ENCODE measurements at places on chromosomes 3 and 15. TPM values are rescaled to one million over a fixed set of nuclear protein-coding genes. Genes with fewer than 3 reads are reported as not detected.

GRCh38 chr3:71376911-71377310 lies 206.6 kb downstream of the FOXP1 start:
- DNase-seq = no peak

The GOLGA6D gene
- 0.19 TPM for total RNA-seq

The DYNLT2B gene
- 5.4 TPM for total RNA-seq

GRCh38 chr3:123682781-123683504 lies 98.1 kb upstream of the HACD2 start:
- no peak for DNase-seq

- no peak for DNase-seq
These were observed 64.3 kb upstream of the MELTF start for GRCh38 chr3:197093871-197094270.

GRCh38 chr15:59131969-59132562 lies 27.1 kb downstream of the CCNB2 start:
- no peak for DNase-seq

GRCh38 chr3:43316783-43317460 lies 30.6 kb downstream of the SNRK start:
- DNase-seq = no peak

GRCh38 chr3:127427666-127428065 lies 139.8 kb upstream of the PRR20G start:
- no peak for DNase-seq

- DNase-seq = no peak
These were observed 89.3 kb downstream of the ST6GAL1 start for GRCh38 chr3:187019542-187020072.

- no peak for DNase-seq
These were observed 14.6 kb upstream of the PPP2R3A start for GRCh38 chr3:135950941-135951340.

- no peak for DNase-seq
These were observed 3.3 kb upstream of the DCP1A start for GRCh38 chr3:53350652-53351051.

The NR2E3 gene
- not detected for total RNA-seq

GRCh38 chr15:98131924-98132323 lies 171.4 kb downstream of the ARRDC4 start:
- DNase-seq = no peak

- no peak for DNase-seq
These were observed 470.5 kb upstream of the THBS1 start for GRCh38 chr15:39110336-39110735.

DNA sequence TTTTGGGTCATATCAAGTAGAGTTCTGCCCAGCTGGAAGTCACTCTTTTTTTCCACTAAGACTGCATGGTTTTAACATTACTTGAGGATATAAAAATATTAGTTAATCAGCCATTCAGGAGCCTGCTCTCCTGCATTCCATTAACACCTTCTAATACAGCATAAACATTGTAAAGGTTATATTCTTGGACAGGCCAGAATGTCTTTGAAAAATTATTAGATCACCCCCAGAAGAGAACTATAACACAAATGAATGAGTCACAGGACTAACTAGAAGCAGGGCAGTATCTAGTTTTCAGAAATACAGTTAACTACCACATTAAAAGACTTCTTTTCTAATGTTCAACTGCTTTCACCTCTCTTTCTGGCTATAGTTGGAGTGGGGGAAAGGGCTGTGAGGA lies 80.9 kb downstream of the THBS1 start:
- no peak for DNase-seq

DNA sequence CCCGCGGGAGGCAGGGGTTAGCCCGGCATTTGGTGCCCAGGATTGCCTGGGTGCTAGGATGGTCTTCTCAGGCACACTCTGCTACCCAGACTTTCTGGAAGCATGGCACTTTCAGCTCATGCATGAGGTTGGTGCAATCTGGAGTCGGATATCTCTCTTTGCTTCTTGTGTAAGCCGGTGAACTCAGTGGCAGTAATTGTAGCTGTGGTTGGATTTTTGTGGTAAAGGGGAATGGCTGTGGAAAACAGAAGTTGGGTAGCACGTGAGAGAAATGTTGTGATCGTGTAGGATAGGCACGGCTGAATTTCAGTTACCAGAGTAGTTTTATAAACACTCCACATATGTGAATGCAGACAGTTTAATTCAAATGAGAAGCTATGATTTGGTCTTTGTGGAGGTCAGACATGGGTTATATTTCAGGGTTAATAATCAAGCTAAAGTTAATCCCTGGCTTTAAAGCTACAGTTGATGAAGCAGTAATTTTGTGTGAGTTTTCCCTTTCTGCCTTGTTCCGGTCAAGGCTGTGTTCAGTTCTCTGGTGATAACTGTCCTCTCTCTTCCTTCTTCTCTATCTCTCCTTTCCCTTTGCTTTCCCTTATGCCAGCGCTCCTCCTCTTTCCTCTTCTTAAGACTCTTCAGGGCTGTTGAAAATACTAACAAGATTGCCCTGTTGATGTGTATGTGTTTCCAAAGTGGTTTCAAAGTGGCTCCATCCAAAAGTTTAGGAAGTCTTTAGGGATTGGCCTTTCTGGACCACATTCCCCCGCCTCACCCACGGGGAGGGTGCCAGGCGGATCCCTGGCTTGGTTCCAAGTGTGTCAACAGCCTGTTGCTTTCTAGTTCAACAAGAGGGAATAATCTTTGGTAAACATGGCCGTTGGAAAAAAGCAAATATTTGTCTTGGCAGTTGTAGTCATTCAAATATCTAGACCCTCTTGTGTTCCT lies 404.6 kb upstream of the C2CD4B start:
- no peak for DNase-seq

The USP50 gene
- not detected for total RNA-seq

DNA sequence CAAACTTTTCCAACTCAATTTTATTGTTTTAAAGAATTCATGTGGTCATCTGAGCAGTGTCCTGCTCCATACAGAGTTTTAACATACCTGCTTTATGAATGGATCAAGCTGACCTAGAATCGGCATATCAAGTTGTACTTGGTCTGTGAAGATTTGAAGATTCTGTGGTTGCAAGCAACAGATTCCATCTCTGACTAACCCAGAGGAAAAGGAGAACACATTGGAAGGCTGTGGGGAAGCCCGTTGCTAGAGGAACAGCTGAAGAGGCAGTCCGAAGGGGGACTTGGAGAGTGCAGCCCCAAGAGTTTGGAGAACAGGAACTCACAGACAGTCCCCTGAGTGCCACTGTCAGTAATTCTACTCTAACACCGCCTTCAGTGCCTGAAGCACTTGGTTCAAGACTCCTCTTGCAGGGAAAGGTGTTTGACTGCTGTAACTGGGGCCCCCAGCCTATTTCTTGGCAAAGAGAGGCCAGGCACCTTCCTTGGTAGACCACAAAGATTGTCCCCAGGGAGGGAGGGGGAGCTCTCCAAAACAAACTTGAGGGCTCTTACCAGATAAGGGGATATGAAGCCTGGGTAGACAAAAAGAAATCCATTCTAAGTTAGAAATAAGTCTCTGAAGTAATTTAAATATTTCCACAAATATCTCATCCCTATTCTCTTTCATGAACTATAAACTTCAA lies 88.8 kb downstream of the LARS2 start:
- DNase-seq = no peak
